ENCODE measurements at places on chromosomes 7 and 10.

DNA sequence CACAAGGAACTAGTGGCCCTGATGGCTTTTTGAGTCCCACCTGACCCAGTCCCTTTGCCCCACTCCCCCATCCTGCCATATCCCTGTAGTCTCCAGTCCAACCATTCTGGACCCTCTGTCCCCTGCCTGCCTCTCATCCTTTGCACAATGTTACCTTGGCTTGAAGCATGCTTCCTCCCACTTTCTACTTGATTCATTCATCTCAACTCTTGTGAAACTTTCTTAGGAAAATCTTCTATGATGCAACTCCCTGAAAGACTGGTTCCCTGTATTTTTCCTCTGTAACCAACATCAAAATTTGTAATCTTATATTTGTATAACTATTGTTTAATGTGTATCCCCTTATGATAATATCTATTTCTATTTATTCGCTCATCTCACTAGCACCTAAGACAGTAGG is 151.5 kb downstream of the LRRTM3 start:
- no peak for DNase-seq

- no peak for DNase-seq
Observed at GRCh38 chr10:111974325-111974724, 209.2 kb downstream of the GPAM start.

GRCh38 chr10:107451047-107451446 is 286.5 kb upstream of the SORCS1 start:
- no peak for DNase-seq

- DNase-seq: no peak
Observed at GRCh38 chr7:84508606-84509005, 314.0 kb upstream of the SEMA3A start.

- DNase-seq: no peak
Observed at GRCh38 chr7:87543623-87544022, 57.1 kb downstream of the ABCB1 start.

DNA sequence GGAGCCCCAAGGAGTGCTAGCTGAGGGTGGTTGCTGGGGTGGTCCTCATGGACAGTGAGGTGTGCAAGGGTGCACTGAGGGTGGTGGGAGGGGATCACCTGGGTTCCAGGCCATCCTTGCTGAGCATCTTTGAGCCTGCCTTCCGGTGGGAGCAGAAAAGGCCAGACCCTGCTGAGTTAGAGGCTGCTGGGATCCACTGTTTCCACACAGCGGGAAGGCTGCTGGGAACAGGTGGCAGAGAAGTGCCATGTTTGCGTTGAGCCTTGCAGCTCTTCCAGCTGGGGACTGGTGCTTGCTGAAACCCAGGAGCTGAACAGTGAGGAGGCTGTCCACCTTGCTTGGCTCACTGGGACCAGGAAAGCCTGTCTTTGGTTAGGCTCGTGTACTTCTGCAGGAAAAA is 34.9 kb downstream of the PRF1 start:
- no peak for DNase-seq

DNA sequence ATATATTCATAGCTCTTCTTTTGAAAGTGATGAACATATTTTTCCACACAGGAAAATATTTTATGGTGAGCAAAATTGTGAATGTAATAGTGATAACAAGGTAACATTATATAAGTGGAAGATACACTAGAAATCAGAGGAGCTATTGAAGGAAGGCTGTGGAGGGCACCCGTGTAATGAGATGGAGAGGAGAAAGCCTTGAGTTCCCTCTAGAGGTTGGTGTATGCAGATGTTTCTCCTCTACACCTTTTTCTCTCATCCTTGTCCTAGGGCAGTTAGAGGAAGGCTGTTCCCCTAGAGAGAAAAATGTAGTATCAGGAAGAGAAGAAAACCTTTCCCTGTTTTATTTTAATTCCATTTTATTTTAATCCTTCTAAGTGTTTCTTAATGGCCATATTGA is 54.6 kb upstream of the NRG3 start:
- DNase-seq: no peak

- no peak for DNase-seq
Observed at GRCh38 chr7:4815121-4815520, 39.7 kb downstream of the AP5Z1 start.
